ENCODE measurements at places on chromosomes 13 and 19.

GRCh38 chr13:98300956-98301641 is 124.0 kb upstream of the RNF113B start:
- no peaks in the 10 kb centered on the region for H3K27me3 ChIP-seq
- H3K4me3 ChIP-seq, result peak overlapping the region; percentile 16

- no peaks in the 10 kb centered on the region for H3K27me3 ChIP-seq
- no peaks in the 10 kb centered on the region for H3K36me3 ChIP-seq
- H3K4me1 ChIP-seq, result no peaks in the 10 kb centered on the region
- no peak overlapping the region for H3K4me3 ChIP-seq
Observed at GRCh38 chr13:21546372-21546771, 57.6 kb downstream of the MICU2 start.

DNA sequence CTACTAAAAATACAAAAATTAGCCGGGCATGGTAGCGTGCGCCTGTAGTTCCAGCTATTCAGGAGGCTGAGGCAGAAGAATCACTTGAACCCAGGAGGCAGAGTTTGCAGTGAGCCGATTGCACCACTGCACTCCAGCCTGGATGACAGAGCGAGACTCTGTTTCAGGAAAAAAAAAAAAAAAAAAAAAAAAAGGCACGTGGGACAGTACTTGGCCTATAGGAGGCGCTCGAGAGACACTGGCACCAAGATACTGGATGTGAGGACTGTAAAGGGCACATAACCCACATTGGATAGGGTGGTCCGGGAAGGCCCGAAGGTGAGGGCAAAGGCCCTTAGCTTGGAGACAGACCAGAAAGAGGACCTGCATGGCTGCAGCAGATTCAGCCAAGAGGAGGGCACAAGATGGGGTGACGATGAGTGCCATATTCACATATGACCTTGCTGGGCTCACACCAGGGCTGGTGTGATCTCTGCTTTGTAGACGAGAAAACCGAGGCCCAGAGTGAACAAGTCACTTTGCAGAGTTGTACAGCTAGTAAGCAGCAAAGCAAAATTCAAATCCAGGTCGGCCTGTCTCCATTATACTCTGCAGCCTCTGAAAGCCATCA is 89.4 kb downstream of the DPF1 start:
- H3K27ac ChIP-seq, result no peak overlapping the region
- H3K36me3 ChIP-seq, result no peaks in the 10 kb centered on the region
- H3K27me3 ChIP-seq, result no peaks in the 10 kb centered on the region
- H3K4me1 ChIP-seq, result no peaks in the 10 kb centered on the region

DNA sequence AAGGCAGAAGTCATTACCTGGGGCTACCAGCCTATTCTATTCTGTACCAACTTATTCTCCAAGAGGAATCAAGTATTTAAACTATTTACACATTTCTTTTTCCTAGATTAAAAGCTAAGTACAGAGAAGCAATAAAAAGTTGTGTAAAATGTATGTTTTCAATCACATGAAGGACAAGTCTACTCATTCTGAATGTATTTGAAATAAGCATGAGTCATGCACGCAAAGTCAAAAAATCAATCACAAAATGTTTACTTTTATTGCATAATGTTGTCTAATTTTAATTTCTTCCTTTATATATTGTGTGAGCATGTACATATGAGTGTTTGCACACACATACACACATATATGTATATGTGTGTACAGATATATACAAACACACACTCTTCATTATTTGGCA is 136.7 kb downstream of the DACH1 start:
- DNase-seq, result no peak
- H3K27ac ChIP-seq, result no peak overlapping the region
- H3K4me1 ChIP-seq, result no peaks in the 10 kb centered on the region
- H3K36me3 ChIP-seq, result no peaks in the 10 kb centered on the region
- H3K4me3 ChIP-seq, result no peak overlapping the region
- no peaks in the 10 kb centered on the region for H3K27me3 ChIP-seq

GRCh38 chr19:7856679-7857663 is 17.2 kb downstream of the PRR36 start:
- H3K27ac ChIP-seq, result no peak overlapping the region
- no peaks in the 10 kb centered on the region for H3K27me3 ChIP-seq
- no peak overlapping the region for H3K4me3 ChIP-seq
- DNase-seq, result no peak

DNA sequence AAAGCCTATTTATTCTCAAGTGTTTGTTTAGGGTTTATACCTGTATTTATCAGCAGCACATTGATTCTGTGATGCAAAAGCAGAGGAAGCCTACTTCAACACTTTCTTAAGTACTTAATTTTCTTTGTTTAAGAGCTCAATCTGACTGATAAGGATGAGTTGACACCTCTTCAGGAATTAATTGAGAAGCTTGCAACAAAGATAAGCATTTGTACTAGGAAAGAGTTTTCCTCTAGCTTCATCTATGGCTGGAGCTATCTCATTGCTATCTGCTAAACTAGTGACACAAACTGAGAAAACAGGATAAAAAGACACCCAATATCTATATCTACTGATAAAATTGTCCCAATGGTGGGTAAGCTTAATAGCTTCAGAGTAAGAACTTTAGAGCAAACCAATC is 170.1 kb upstream of the SLITRK6 start:
- no peak for DNase-seq
- H3K4me1 ChIP-seq, result no peaks in the 10 kb centered on the region
- H3K36me3 ChIP-seq, result no peaks in the 10 kb centered on the region
- no peak overlapping the region for H3K4me3 ChIP-seq

DNA sequence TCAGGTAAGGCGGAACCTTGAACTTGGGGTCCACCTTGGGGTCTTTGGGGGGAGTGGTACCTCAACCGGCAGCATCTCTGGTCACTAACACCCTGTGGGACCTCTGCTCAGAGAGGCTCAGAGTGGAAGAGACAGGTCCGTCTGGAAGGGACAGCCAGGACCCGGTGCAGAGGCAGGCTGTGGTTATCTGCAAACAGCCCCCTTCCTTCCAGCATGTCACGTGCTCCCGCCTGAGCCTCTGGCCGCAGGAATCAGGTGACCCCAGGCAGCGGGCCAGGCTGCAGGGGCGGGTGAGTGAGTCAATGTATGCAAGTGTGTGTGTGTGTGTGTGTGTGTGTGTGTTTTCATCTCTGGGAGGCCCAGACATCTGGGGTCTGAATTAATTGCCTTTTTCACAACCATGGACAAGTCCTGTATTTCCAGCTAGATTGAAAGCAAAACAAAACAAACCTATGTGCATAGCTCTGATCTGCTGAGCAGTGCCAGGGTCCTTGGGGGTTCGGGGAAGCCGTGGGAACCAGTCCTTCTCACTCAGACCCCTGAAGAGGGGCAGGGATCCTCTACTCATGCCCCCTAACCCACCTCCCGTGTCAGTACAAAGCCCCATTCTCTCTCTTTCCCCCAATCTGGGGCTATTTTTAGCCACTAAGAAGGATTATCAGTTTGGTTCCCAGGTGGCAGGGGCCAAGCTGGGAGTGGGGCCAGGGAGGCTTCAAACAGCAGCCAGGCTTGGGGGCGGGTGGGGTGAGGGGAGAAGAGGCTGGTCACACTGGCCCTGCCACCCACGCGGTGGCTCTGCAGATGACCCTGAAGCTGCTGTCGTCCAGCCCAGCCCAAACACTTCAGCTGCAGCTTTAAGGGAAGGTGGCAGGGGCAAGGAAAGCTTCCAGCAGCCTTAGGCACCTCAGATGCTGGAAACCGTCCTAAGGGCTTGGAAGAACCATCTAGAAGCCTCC is 31.4 kb downstream of the CERS4 start:
- H3K36me3 ChIP-seq, result no peaks in the 10 kb centered on the region
- H3K27ac ChIP-seq, result no peak overlapping the region
- peaks cover 7% of the 10 kb centered on the region for H3K4me1 ChIP-seq
- DNase-seq, result peak; percentile 95

DNA sequence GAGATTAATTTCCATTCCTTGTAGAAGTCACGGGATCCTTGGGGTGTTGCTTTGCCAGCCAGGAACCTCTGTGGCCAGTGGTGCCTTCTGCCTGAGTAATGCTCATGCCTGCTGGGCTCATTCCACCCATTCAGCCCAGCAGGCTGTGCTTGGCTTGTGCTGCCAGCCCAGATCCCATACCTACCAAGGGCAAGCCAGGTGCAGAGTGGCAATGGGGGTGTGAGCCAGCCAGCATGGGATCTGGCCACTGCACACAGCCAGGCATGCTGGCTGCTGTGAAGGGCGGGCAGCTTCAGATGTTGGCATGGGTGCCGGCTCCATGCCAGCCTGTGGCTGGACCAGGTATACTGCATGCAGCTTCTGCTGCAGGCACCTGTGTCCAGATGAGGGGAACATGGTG is 42.5 kb downstream of the WDFY2 start:
- peaks cover 6% of the 10 kb centered on the region for H3K4me1 ChIP-seq
- no peak overlapping the region for H3K27ac ChIP-seq
- no peak overlapping the region for H3K4me3 ChIP-seq
- H3K27me3 ChIP-seq, result no peaks in the 10 kb centered on the region

GRCh38 chr13:85266331-85266730 is 532.9 kb downstream of the SLITRK6 start:
- H3K4me1 ChIP-seq, result no peaks in the 10 kb centered on the region
- no peak overlapping the region for H3K4me3 ChIP-seq
- H3K27me3 ChIP-seq, result no peaks in the 10 kb centered on the region

DNA sequence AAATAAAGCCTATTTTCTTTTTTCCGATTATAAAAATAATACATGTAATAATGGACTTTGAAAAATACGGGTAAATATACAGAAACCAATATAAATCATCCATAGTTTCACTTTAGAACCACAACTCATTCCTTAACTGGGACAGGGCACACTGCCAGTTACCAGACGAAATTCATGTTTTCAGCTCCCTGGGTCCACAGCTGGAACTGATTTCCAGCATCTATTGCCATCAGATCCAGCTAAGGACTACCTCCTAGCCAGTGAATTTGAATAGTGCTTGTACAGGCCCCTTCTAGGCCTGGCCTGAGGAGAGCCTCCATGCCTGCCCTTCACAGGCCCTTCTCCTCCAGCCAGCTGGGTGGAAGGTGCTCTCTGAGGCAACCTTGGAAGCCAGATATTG is 30.0 kb upstream of the ATP12A start:
- DNase-seq, result peak; percentile 74
- no peaks in the 10 kb centered on the region for H3K36me3 ChIP-seq
- H3K4me3 ChIP-seq, result no peak overlapping the region
- H3K27ac ChIP-seq, result no peak overlapping the region
- no peaks in the 10 kb centered on the region for H3K4me1 ChIP-seq

DNA sequence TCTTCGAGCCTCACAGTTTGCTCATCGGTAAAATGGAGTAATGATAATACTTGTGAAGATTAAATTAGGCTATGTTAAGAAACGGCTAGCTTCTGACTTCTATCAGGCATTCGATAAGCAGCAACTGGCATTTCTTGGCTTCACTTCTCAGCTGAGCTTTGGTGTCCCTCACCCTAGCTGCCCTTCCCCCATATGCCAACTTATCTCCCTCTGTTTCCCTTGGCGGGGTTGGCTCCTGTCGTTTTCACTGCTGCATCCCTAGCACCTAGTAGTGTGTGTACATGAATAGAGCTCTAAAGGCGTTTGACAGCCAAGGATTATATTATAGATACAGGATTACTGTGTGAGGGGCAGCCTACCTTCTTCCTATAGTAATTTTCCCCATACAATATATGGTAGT is 97.5 kb downstream of the TNFSF11 start:
- H3K4me3 ChIP-seq, result no peak overlapping the region
- no peaks in the 10 kb centered on the region for H3K27me3 ChIP-seq
- no peaks in the 10 kb centered on the region for H3K4me1 ChIP-seq
- no peak for DNase-seq

DNA sequence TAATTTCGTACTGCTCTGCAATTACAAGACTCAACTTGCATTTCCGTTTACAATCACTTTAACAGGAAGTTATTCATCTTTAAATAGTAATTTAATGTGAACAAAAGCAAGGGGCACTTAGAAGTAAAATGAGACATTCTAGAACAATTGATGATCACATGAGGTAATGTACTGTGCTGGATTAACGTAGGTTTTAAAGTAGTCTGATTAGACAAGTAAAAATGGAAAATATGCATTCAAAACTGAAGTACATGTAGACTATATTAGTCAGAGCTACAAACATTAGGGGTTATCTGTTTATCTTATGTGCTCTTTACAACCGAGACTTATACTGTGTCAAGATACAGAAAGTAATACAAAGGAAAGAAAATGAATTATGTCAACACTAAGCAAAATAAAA is 1528.0 kb downstream of the SLITRK5 start:
- DNase-seq, result peak; percentile 60
- H3K36me3 ChIP-seq, result no peaks in the 10 kb centered on the region
- no peak overlapping the region for H3K27ac ChIP-seq
- H3K27me3 ChIP-seq, result no peaks in the 10 kb centered on the region
- no peak overlapping the region for H3K4me3 ChIP-seq

GRCh38 chr19:31706691-31707620 is 357.7 kb upstream of the TSHZ3 start:
- DNase-seq, result no peak
- H3K4me1 ChIP-seq, result no peaks in the 10 kb centered on the region
- no peaks in the 10 kb centered on the region for H3K27me3 ChIP-seq
- H3K27ac ChIP-seq, result no peak overlapping the region
- no peaks in the 10 kb centered on the region for H3K36me3 ChIP-seq
- H3K4me3 ChIP-seq, result no peak overlapping the region

DNA sequence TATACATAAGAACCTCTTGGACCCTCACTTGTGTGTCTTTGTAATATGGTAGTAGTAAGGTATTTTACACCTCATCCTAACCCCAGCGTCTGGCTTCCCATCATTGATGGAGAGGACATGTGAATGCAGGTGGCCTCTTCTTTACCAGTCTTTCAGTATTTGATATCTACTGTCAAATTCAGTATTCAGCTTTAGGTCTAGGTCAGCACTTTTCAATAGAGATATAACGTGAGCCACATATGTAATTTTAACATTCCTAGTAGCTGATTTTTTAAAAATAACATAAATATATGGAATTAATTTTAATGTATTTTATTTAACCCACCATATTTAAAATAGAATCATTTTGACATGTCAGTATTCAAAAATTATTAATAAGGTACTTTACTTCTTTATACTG is 2.9 kb downstream of the RAP2A start:
- peak overlapping the region; percentile 92 for H3K4me3 ChIP-seq
- no peaks in the 10 kb centered on the region for H3K4me1 ChIP-seq
- no peak for DNase-seq
- H3K27me3 ChIP-seq, result no peaks in the 10 kb centered on the region

- no peaks in the 10 kb centered on the region for H3K27me3 ChIP-seq
- H3K27ac ChIP-seq, result no peak overlapping the region
- H3K4me3 ChIP-seq, result no peak overlapping the region
- H3K36me3 ChIP-seq, result no peaks in the 10 kb centered on the region
Observed at GRCh38 chr13:111845621-111846351, 221.2 kb upstream of the SOX1 start.

All from fibroblast of lung (primary cell).